EL (cell line): ENCODE measurements at places on chromosomes 4 and X.

DNA sequence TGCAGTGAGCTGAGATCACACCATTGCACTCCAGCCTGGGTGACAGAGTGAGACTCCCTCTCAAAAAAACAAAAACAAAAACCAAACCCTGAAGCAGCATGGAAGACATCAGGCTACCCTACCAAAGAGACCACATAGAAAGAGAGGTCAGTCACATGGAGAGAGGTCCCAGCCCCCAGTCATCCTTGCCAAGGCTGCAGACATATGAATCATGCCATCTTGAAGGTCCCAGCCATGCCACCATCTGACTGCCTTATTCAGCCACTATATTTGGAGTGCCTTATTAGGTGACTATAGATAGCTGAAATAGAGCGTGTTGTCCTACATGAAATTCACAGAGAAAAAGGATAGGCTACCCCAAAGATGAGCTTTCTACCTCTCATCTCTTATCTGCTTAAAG, 48.2 kb downstream of the SPINK2 start:
- no peak for DNase-seq

GRCh38 chr4:141130947-141131605, 2.2 kb downstream of the RNF150 start:
- DNase-seq, result no peak

DNA sequence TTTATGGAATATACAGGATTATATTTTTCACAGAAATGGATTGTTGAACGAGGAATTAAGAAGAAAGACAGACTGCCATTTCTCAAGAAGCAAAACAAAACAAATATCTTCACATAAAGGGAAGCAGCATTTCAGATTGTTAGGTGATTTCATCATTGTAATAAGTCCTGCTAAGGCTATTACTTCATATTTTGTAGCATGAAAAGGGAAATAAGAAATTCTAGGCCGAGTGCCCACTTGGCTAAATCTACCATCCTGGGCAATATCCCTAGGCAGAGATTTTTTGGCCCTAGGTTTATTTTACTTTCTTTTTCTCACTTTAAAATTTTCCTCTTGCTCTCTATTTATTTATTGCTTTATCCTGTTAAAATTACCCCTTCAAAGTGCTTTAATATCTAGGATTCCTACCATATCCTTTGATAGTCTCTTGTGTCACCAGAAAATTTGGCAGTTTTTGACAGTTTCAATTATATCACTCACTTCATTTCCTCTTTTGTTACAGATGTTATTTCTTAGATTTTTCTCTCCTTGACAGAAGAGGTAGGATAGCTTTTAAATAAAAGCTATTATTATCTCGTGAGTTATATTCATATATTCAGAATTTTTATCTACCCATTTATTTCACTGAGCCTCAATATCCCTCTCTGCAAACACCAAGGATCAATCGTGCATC, 142.3 kb downstream of the PDGFC start:
- DNase-seq, result peak; percentile 58

- no peak for DNase-seq
Observed at GRCh38 chr4:2378898-2379297, 39.5 kb downstream of the ZFYVE28 start.

- no peak for DNase-seq
Observed at GRCh38 chrX:117977526-117977925, 139.1 kb downstream of the KLHL13 start.

DNA sequence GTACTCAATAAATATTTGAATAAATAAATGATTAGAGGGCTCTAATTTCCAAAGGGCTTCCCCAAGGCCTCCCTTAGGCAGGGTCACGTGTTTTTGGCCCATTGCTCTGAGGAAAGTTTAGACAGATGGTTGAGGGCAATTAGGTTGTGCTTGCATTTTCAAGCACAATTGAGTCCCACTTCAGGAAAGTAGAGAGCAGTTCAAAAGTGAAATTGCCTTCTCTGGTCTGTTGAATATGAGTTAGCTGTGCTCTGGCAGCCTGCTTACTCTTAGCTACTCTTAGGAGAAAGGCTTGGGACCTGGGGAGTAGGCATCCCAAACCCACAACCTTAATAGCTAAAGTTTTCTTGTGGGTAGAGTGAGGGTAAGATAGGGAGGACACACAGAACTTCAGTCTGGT, 9.0 kb upstream of the DRP2 start:
- DNase-seq, result no peak

DNA sequence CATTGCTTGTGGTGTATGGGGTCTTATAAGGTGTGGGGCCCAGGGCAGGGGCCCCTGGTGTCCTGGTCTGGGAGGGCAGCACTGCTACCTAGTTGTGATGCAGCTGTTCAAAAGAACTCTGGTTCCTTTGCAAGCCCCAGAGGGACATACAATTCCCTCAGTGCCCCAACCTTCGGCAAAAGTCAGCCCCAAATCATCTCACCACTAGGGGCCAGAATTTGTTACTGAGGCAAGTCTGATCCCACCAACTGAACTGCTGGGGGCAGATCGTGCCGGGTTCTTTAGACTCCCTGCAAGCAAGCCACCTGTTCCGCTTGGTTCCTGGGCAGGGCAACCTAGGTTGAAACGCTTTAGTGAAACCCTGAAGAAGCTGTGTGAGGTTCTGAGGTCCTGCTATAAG, 180.1 kb upstream of the S100G start:
- no peak for DNase-seq

GRCh38 chrX:69231903-69232302, 66.7 kb upstream of the PJA1 start:
- peak; percentile 12 for DNase-seq

DNA sequence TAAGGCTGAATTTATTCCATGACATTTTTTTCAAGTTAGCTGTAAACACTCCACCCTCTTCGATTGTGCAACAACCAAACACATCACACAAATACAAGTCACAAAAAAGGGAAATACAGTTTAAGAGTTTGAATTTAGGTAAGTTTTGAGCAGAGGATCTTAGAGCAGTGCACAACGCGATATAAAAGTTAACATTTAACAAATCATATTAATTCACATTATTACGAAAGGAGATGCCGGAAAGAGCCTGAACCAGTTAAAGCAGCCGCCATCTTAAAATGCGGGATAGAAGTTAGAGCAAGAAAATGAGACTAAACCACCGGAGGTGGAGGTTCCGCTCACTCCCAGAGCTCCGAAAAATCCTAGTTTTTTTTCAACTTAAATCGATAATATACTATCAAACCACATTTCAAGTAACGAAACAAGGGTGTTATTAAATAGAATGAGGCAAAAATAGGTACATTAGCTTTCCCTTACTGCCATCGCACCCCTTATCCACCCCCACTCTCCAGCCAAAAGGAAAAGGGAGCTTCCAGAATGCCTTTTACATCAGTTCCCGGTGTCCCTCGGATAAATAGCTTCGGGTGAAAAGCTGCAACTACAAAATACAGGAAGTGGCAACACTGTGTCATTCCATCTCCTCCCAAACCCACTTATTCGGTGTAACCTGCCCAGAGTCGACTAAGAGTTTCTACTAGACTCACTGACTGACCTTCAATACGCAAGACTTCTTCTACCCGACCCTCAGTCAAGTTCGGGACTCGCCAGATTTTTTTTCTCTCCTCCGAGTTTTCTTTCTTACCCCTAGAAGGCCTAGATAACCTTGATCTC, 1.9 kb downstream of the UBE2D3 start:
- peak; percentile 82 for DNase-seq

DNA sequence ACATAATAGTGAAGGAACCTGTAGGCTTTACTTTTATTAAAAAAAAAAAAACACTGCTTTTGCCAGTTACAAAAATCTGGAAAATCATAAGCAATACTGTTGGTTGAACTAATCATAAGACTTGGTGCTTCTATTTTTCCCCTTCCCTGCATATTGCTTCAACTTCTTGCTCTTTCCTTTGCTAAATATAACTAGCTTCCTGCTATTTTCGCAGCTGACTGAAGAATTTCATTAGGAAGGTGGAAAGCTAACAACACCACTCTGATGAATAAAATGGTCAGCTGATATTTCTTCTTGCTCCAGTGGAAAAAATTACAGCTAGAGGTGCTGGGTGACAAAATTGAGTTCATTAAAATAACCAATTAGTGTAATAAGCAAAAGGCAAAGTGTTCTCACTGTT, 39.3 kb downstream of the MEPE start:
- no peak for DNase-seq

DNA sequence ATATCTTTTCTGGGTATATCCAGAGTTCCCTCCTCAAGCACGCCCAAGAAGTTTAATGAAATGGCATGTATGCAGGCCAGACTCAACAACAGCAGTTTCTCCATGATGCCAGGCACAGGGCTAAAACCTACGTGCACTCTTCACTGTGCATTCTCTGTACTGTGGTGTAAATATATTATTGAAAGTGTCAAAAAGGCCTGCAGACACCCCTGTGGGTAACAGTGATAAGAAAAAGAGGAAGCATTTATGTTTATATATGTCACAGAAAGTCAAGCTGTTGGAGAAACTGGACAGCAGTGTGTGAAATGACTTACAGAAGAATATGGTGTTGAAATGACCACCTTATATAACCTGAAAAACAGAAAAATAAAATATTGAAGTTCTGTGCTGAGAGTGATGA, 29.6 kb upstream of the DCAF8L1 start:
- no peak for DNase-seq

- peak; percentile 1 for DNase-seq
Observed at GRCh38 chr4:115090483-115091075, 22.8 kb downstream of the NDST4 start.

- DNase-seq, result peak; percentile 68
Observed at GRCh38 chr4:83231620-83232076, 53.0 kb downstream of the COQ2 start.

DNA sequence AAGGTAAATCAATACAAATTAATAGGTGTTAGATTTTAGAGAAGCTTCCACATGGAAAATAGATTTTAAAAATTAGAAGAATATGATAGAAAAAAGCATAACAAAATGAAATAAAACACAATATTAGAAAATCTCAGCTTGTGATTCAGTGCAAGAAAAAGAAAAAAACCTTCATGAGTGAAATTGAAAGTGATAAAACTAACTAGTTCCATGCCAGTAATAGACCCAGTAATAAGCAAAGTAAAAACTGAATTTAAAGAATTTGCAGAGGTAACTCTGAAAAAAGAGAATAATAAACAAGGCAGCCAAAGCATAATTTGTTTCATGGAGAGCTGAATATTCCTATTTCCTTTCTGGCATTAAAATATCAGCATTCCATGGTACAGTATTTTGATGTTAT, 174.3 kb upstream of the TENM3 start:
- DNase-seq, result no peak

DNA sequence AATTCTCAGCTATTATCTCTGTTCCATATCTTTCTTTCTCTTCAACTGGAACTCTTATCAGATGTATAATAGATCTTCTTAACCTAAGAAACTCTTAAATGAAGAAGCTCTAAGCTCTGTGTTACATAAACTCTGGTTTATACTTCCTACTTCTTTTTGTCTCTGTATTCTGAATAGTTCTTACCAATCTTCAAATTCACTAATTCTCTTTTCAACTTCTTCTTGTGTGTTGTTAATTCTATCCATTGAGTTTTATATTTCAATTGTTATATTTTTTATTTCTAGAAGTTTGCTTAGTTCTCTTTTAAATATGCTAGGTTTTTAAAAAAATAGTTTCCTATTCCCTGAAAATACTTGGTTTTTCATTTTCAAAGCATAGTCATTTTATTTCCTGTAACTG, 13.2 kb upstream of the MMAA start:
- DNase-seq, result no peak

- no peak for DNase-seq
Observed at GRCh38 chrX:11010476-11010875, 100.7 kb upstream of the HCCS start.

- DNase-seq, result no peak
Observed at GRCh38 chr4:5826437-5827107, 66.3 kb downstream of the CRMP1 start.

GRCh38 chr4:168208957-168209614, 109.5 kb downstream of the DDX60 start:
- no peak for DNase-seq

DNA sequence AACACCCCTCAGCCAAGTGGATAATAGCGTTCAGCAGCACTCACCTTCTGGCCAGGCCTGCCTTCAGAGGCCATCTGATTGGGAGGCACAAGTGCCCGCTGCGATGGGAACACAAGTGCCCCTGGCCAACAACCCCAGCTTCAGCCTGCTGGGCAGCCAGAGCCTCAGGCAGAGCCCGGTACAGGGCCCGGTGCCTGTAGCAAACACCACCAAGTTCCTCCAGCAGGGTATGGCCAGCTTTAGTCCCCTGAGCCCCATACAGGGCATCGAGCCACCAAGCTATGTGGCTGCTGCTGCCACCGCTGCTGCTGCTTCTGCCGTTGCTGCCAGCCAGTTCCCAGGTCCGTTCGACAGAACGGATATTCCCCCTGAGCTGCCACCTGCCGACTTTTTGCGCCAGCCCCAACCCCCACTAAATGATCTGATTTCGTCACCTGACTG, 55.9 kb upstream of the MTM1 start:
- no peak for DNase-seq

GRCh38 chr4:5460106-5460801, 248.1 kb downstream of the EVC2 start:
- DNase-seq, result peak; percentile 25

DNA sequence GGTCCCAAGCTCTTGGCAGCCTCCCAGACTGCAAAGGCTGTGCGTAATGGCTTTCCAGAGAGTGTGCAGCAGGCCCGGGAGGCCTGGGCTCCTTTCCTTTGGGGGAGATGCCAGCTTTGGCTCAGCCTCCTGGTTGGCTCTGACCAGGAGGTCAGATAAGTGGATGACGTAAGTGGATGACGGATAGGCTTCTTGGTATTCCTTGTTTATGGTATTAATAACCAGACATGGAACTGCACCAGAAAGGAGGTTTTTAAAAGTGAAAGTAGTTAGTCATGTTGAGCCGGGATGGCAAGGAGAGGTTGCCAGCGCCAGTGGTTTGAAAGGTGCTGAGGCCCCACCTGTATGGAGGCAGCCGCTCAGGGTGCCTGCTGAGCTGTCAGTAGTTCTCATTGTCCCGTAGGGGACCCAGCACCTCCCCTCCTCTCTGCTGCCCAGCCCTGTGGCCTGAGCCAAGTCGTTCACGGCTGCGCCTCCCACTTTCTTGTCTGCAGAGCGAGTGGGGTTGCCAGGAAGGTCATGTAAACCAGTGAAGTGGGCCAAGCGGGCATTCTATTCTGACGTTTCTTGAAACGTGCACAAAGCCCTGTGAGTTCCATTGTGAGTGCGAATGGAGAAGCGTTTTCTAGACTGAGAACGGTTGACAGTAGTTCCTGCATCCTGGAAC, 28.7 kb upstream of the STOX2 start:
- peak; percentile 15 for DNase-seq

DNA sequence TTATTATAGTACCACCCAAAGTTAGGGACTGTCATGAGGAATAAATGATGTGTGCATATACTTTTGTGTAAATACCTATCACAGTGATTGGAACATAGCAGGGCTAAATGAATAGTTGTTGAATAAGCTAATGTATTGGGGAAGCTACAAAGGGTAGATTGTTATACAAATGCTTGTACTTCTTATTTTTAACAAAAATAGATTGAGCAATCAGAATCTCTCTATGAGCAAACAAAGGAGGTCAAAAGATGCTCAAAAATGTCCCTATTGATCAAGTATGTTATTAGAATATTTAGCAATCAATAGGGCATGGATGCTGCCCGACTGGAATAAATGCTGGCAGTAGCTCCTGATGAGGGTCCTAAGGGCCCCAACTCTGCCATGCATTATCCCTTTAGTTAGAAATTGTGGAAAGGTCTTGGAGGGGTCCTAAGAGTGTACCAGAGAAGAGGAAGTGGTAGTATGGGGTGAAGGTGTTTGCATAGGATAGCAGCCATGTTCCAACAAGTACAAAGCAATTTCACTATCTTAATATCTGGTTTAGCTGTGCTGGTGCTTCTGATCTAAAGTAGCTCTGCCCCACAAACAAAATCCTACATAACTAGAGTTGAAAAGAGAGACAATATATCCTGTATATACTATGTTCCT, 33.1 kb upstream of the TAPT1 start:
- no peak for DNase-seq

- no peak for DNase-seq
Observed at GRCh38 chr4:63831590-63832155, 577.6 kb downstream of the TECRL start.
